Placental pericyte (primary cell): ENCODE measurements at places on chromosomes 12 and 14. TPM values are rescaled to one million over a fixed set of nuclear protein-coding genes. Genes with fewer than 3 reads are reported as not detected.

The IL31 gene
- not detected in 2 replicates for total RNA-seq

The GALNT16 gene
- total RNA-seq, result 1.3 and 1.9 TPM in 2 replicates

The SSTR1 gene
- 10.3 and 11.0 TPM in 2 replicates for total RNA-seq

The RPS29 gene
- 1,090 and 1,752 TPM in 2 replicates for total RNA-seq

The CCDC175 gene
- total RNA-seq, result not detected in 2 replicates

The OR4K15 gene
- total RNA-seq, result not detected in 2 replicates

The TMEM117 gene
- 5.7 and 10.5 TPM in 2 replicates for total RNA-seq

The NAA25 gene
- total RNA-seq, result 18.4 and 38.8 TPM in 2 replicates

The TAS2R43 gene
- 6.3 TPM in 1 of 2 replicates, not detected in the other for total RNA-seq

The GLIPR1L1 gene
- total RNA-seq, result not detected in 2 replicates

The ACRBP gene
- under 0.01 and 0.14 TPM in 2 replicates for total RNA-seq

The ARHGEF40 gene
- total RNA-seq, result 17.5 and 57.3 TPM in 2 replicates

The PLBD1 gene
- 7.3 and 11.4 TPM in 2 replicates for total RNA-seq

The CAPZA3 gene
- total RNA-seq, result not detected in 2 replicates

The RERGL gene
- total RNA-seq, result not detected in 2 replicates

The NGB gene
- total RNA-seq, result not detected in 2 replicates

The RNASE3 gene
- total RNA-seq, result not detected in 2 replicates

The SOAT2 gene
- not detected in 2 replicates for total RNA-seq

The GPR137C gene
- total RNA-seq, result 0.43 and 0.44 TPM in 2 replicates

The RD3L gene
- not detected in 2 replicates for total RNA-seq

The BEGAIN gene
- under 0.01 and 0.14 TPM in 2 replicates for total RNA-seq

The DDHD1 gene
- 19.5 and 37.4 TPM in 2 replicates for total RNA-seq

The DNAI7 gene
- total RNA-seq, result 0.22 TPM in 1 of 2 replicates, not detected in the other

The B3GNT4 gene
- total RNA-seq, result 0.14 and 0.22 TPM in 2 replicates

The CACNA2D4 gene
- total RNA-seq, result 0.22 and 2.3 TPM in 2 replicates

The SLC6A13 gene
- not detected in 2 replicates for total RNA-seq

The ENDOU gene
- under 0.01 TPM in 1 of 2 replicates, not detected in the other for total RNA-seq

The LIN7A gene
- total RNA-seq, result 0.57 and 5.9 TPM in 2 replicates

The MGST1 gene
- 25.5 and 60.2 TPM in 2 replicates for total RNA-seq

The ANO2 gene
- total RNA-seq, result not detected in 2 replicates

The TSPAN8 gene
- not detected in 2 replicates for total RNA-seq

The FAM186B gene
- total RNA-seq, result 0.14 and 0.44 TPM in 2 replicates

The C12orf56 gene
- 2.8 and 4.3 TPM in 2 replicates for total RNA-seq

The CLEC2A gene
- not detected in 2 replicates for total RNA-seq

The GPR68 gene
- 6.1 and 26.9 TPM in 2 replicates for total RNA-seq

The CMTM5 gene
- not detected in 2 replicates for total RNA-seq

The DAO gene
- total RNA-seq, result not detected in 2 replicates

The CPM gene
- 1.5 and 7.3 TPM in 2 replicates for total RNA-seq

The DTX1 gene
- total RNA-seq, result under 0.01 TPM in 1 of 2 replicates, not detected in the other

The TSPAN11 gene
- total RNA-seq, result 0.14 and 0.44 TPM in 2 replicates

The KRT78 gene
- not detected in 2 replicates for total RNA-seq

The SALL2 gene
- total RNA-seq, result 1.6 and 2.6 TPM in 2 replicates

The ZNF385A gene
- 1.1 and 1.3 TPM in 2 replicates for total RNA-seq

The GDF3 gene
- total RNA-seq, result not detected in 2 replicates

The MMP17 gene
- total RNA-seq, result 12.7 and 21.2 TPM in 2 replicates

The OTOGL gene
- total RNA-seq, result under 0.01 and 0.14 TPM in 2 replicates

The WNT5B gene
- 9.6 and 120 TPM in 2 replicates for total RNA-seq
